ENCODE measurements at places on chromosomes 3 and 15.

DNA sequence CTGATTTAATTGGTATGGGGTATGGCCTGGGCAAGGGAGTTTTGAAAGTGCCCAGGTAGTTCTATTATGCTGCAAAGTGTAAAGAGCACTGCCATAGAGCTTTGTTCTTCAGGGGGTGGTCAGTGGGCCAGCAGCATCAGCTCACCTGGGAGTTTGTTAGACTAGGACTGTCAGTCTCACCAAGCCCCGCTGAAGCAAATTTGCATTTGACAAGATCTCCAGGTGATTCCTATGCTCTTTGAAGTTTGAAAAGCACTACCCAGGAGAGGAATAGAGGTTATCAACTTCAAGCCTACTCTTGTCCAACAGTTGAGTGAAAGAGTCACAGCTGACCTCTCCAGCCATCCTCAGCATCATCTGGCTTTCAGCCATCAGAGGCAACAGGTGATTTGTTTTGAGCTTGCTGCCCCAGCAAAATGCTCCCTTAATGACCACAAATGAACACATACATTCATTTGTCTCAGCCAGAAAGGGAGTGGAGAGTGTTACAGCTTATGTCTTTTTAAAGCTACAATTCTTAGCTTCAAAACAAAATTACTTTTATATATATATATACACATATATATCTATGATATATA is 8.0 kb downstream of the ZSCAN2 start:
- no peak for DNase-seq

DNA sequence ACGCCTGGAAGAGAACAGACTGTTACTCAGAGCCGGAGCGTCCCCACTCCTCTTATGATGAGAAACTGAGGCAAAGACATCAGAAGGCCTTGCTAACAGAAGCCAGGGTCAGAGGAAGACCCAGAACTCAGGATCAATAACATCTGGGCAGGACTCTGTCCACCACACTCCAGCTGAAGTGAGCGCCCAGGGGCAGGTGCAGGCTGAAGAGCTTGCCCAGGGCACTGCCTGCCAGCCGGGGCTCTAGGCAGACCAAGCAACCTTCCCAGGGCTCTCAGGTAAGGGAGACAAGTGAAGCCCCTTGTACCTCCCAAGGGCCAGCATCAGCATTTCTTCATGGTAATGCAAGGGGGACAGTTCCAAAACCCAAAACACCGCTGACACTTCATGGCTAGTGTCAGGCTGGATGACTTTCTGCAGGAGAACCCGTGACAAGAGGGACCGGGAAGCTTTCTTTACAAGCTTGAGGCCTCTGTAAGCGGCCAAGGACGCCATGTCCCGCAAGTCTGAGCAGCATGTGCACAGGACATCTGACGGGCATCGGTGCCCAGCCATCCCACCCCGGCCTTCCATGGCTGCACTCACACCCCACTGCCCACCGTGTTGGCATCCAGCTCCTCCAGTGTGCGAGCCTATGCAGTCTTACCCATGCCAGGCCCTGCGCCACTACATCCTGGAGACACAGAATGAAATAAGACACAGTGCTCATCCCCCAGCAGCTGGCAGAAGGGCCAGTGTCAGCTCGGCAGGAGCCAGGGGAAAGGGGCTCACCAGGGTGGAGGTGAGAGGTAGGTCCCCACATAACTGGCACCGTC is 14.1 kb downstream of the XXYLT1 start:
- no peak for DNase-seq

- no peak for DNase-seq
Measured at GRCh38 chr3:12536423-12536822, 8.9 kb downstream of the MKRN2OS start.

GRCh38 chr3:175433026-175433674 is 574.0 kb downstream of the NAALADL2 start:
- DNase-seq: no peak

DNA sequence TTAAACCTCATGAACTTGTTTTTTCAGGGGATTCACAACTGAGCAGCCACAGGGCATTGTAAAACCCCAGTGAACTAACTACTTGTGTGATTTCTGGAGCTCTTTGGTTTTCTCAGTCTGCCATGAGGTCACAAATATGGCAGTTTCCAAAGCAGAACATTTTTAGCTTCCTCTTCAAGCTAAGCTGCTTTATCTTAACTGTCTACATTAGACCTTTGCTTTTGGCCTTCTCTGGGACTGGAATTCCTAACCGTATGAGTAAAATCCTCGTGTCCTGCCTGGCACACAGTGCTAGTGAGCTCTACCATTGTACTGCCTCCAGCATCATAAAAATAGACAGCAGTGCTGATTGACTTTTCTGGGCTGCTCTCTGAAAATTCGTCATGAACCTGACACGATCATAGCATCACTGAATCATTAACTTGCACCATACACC is 22.1 kb downstream of the CDIN1 start:
- DNase-seq: no peak

DNA sequence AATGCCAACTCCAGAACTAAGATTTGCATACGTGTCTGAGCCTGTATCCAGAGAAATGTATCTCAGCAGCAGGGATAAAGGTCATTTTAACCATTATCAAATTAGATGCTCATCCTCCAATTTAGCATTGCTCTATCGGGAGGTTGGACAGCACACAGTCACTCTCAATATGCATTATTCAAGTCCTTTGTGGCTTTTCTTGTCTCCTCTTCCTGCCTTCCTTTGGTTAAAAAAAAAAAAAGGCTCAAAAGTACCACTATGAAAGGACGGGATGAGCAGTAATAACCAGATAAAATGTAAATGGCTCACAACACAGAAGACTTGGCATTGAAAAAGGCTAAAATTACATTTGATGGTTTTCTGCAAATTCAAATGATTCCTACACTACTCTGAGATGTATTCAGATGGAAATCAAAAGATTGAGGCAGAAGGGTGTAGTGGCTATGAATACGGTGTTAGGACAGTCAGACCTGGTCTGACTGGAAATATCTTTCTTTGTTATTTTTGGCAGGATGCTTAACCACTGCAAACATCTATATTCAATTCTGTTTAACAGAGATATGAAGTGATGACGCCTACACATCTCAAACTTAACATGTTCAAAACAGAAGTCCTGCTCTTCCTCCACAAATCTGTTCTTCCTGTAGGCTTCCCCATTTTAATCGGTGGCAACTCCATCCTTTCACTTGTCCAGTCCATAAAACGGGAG is 109.6 kb downstream of the ADAMTS9 start:
- DNase-seq: no peak

- DNase-seq: no peak
Measured at GRCh38 chr3:171815973-171816595, 5.8 kb upstream of the PLD1 start.

DNA sequence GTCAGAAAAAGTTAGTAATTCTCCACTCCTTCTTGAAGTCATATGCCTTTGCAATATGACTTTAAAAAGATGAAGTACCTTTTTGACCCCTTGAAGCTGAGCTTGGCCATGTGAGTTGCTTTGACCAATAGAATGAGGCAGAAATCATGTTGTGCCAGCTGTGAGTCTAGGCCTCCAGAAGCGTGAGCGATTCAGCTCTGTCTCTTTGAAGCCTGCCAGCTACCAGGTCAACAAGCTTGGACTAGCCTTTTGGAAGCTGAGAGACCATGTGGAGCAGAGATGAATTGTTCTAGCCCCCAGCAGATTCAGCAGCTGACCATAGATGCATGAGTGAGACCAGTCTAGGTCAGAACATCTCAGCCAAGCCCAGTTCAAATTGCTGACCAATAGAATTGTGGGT is 69.8 kb upstream of the EOMES start:
- no peak for DNase-seq

Measured in stimulated activated CD4-positive, alpha-beta T cell treated with anti-CD3 and anti-CD28 coated beads, TNF-alpha, amount 100 ng/mL, for 1 hour (primary cell).